ENCODE measurements at places on chromosomes 1 and 21.
A peak's percentile ranks its signal among the peaks of the same experiment; 100 is the strongest.

- DNase-seq = peak; percentile 58
Observed at GRCh38 chr1:182069028-182069466, 7.5 kb upstream of the ZNF648 start.

GRCh38 chr21:42971897-42972275 lies 2.5 kb upstream of the PKNOX1 start:
- DNase-seq = no peak

GRCh38 chr21:15442743-15443469 lies 286.9 kb upstream of the USP25 start:
- no peak for DNase-seq

- DNase-seq = no peak
Observed at GRCh38 chr1:223189903-223190724, 47.1 kb upstream of the TLR5 start.

GRCh38 chr1:206700445-206701036 lies 15.8 kb downstream of the MAPKAPK2 start:
- no peak for DNase-seq

DNA sequence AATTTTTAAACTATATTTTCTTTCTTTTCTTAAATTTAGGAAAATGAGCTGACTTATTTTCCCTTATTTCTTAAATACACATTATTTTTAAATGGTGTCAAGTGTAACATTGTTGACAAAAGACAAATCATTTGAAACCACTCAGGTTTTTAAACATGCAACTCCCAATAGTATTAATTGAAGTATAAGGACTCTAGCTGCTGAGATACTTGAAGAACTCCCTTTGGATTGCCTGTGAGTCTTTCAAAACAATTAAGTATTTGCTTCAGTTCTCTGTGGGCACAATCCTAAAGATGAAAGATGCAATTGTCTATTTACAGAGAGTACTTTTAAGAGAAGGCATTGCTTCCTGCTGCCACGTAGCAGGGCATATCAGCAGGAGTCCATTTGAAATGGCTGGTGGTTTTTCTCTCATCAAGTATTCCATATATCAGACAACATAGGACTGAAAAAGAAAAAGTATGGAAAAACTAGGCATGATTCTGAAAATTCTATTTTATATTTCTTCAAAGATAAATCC lies 373.4 kb downstream of the NEGR1 start:
- peak; percentile 95 for DNase-seq

- no peak for DNase-seq
Observed at GRCh38 chr1:181776044-181776443, 285.5 kb downstream of the ZNF648 start.

Data from DMS79 treated with DMSO at 0.1 percent for 48 hours (cell line).